ENCODE measurements at places on chromosomes 2 and 18.

DNA sequence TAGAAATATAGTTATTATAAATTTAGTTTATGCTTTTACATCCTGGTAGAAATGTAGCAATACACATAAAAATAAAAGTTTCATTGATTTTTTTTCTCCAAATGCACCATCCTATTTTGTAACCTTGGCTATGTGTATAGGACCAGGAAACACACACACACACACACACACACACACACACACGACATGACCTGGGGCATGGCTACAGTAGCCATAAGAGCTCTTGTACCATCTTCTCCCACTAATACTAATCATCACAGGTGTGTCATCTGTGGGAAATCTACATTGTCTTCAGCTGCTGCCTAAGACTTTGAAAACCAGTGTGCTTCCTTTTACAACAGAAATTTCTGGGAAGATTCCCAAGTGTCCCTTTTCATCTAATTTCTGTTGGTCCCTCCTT lies 144.3 kb downstream of the MCFD2 start:
- no peak for DNase-seq

GRCh38 chr2:230674966-230675672 lies 37.5 kb upstream of the CAB39 start:
- no peak for DNase-seq

GRCh38 chr2:100427627-100428258 lies 10.3 kb upstream of the CHST10 start:
- DNase-seq = no peak

- no peak for DNase-seq
Measured at GRCh38 chr2:150495001-150495400, 7.5 kb upstream of the RND3 start.

DNA sequence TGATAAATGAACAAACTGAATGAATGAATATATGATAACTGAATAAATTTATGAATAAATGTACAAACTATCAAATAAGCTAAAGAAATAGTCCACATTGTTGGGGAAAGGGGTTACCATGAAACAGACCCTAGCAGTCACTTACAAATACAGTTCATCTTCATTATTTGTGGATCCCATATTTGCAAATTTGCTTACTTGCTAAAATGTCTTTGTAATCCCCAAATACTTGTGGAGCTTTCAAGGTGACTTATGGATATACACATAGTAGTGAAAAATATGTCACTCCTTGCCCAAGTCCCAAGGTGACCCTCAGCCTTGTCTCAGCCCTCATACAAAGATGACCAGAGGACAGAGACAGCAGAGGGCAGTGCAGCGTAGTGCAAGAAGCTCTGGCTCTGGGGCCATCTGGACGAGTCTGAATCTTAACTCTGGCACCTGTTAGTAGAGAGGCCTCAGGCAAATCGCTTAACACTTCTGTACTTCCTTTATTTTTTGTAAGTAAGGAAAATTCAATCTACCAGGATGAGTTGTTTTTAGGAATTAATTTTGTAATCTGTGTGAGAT lies 3.1 kb downstream of the PAIP2B start:
- no peak for DNase-seq

DNA sequence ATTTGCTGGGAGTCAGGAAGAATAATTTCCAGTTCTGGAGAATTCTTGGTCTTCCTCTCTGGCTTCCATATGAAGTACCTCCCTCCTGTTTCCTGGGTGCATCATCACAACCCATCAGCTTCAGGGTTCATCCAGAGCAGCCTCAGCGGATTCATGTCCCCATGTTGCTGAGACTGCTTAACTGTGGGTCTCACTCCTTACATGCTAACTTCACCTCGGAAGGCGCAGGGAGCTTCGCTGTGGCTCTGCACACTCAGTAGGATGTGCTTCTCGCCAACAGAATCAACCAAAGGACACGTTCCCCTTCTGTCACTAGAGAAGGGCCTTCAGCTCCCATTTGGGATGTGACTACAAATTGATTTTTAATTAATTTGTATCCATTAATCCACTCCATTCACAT lies 24.2 kb downstream of the FBLN7 start:
- DNase-seq = no peak

- no peak for DNase-seq
Measured at GRCh38 chr2:52886556-52886955, 881.0 kb upstream of the CHAC2 start.

DNA sequence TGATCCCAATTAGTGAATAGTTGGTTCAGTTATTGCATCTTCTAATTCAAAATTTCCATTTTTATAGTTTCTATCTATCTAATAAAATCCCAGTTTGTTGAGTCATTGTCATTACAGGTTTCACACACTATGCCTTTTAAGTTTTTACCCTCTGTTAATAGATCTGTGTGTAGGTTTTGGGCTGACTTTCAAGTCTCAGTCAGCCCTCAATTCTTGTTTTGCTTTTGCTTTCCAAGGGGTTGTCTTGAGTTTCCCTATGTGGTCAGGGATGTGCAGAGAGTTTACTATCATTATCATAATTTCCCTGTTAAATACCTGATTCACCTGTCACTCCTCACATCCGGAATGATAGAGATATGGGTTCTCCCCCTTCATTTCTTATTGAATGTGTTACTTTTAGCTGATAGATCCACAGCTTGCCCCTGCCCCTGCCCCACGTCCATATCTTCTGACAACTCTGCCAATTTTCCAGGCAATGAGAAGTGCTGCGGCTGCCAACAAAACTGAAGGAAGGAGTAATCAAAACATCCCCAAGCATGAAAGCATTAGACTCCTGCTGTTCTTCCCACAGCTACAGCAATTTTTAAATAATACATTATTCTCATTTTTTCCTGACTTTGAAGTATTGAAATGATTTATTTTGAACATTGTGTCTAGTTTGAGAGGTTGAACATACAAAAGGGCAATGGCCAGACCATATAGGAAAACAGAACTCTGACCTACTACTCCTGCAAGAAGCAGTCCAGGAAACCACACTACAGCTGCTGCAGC lies 1064.8 kb downstream of the SUCLG1 start:
- DNase-seq = no peak

DNA sequence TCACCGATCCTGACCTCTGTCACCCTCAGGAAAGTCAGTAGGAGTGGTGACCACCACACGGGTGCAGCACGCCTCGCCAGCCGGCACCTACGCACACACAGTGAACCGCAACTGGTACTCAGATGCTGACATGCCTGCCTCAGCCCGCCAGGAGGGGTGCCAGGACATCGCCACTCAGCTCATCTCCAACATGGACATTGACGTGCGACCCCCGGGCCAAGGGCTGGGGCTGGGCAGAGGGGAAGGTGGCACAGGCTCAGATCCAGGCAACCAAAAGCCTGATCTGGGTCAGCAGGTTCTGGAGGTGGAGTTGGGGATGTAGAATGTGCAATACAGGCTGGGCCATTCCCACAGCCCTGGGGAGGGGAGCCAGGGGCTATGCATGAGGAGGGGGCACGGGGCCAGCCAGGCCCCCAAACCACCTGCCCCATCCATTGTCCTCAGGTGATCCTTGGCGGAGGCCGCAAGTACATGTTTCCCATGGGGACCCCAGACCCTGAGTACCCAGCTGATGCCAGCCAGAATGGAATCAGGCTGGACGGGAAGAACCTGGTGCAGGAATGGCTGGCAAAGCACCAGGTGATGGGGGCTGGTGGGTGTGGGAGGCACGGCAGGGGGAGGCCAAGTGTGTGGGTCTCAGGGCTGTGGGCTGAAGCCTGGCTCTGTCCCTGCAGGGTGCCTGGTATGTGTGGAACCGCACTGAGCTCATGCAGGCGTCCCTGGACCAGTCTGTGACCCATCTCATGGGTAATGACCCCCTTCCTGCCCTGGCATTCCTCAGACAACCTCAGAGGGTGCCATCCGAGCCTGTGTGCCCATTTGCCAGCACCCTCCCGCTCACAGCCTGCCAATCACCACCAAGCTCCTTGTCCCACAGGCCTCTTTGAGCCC lies 1.4 kb downstream of the ALPI start:
- DNase-seq = no peak

DNA sequence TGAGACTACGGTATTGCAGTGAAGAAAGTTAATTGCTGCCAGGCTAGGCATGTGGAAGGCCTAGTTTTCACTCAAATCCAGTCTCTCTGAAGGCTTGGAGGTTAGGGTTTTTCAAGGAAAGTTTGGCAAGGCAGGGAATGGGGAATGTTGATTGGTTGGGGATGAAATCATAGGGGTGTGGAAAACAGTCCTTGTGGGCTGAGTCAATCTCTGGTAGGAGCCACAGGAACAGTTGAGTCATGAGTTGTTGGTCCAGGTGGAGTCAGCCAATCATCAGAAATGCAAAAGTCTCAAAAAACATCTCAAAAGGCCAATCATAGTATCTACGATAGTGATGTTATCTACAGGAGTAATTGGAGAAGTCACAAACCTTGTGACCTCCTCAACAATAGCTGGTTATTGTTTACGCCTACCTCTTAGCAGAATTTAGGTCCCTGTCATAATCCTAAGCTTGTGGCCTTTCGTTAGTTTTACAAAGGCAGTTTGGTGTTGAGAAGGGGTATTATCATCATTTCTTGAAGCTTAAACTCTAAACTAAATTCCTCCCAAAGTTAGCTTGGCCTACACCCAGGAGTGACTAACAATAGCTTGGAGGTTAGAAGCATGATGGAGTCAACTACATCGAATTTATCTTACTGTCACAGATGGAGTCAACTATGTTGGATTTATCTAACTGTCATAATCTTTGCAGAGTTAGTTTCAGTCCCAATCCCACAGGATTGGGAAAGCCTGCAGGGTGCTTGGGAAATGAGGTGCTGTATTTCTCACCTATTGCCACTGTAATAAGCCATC lies 33.7 kb upstream of the APCDD1 start:
- DNase-seq = no peak

- no peak for DNase-seq
Measured at GRCh38 chr2:102910724-102911123, 148.9 kb downstream of the TMEM182 start.

GRCh38 chr2:54915101-54915500 lies 135.2 kb downstream of the RTN4 start:
- no peak for DNase-seq

DNA sequence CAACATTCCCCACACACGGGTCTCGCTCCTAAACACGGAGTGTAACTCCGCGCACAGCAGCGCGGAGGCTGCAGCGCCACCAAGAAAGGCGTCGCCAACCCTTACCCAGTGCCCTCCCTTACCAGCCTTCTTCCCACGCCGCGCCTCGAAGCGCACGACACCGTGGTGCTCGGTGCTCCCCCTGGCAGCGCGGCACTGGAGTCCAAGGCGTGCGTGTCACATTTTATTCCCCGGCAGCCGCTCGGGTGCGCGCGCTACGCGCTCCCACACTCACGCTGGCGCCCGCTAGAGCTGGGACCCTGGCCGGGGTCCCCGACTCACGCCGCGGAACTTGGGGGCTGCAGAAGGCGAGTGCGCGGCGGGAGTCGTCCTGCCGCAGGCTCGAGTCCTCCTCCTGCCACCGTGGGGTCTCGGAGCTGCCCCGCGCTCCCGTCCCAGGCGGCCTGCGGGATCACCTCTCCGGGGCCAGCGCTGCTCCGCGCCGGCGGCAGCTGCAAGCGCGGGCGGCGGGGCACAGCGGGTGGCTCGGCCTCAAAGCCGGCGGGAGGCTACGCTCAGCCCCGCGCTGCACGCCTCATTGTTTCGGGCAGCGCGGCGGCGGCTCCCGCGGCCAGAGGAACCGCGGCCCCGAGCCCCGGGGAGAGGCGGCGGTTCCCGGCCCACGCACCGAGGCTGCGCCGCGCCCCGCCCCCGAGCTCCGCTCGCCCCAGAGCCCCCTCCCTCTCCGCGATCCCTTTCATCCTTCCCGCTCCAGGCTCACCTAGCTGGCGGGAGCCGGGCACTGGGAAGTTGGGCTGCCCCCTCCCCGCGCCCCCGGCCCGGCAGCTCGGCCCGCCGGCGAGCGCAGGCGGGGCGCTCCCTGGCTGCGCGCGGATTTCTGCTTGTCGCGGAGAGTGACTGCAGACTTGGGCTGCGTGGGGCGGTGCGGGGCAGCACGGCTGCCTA lies at the start of gene ST6GAL2:
TSS of gene ST6GAL2 (minus strand) at position 197 of the 945 bp plus-strand sequence. CDS start 42,190 bp downstream, outside the sequence.
- DNase-seq = no peak

- DNase-seq = no peak
Measured at GRCh38 chr2:233219848-233220247, 31.6 kb upstream of the ATG16L1 start.

DNA sequence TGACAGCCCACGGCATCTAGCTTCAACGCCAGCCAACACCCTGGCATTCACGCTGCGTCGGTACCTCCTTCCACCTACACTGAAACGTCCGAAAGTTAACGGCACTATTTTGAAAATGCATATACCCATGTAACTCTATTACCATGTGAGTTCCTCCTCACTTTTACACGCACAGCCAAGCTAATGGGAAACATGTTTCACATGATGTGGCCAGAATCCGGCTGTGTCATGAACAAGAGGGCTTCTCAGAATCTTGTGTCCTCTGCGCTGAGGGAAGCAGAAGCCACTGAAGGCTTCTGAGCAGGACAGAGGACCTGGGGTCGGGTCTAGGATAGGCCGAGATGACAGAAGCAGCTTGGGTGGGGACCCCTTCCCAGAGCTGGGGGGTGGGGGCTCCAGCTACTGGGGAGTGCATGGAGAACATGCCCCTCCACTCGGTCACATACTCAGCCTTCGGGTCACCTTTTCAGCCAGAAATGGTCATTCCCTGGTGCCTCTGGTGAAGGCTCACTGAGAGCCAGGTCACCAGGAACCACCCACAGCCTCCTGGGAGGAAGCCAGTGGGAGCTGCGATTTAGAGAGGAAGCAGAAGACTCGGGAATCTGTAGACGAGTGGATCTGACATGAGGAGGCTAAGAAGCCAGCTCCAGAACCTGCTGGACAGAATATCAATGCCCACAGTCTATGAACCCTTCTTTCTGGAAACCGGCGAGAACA lies 41.5 kb downstream of the HDAC4 start:
- DNase-seq = no peak

- DNase-seq = no peak
Measured at GRCh38 chr18:74155276-74155675, 7.0 kb downstream of the TIMM21 start.

GRCh38 chr18:57150828-57151227 lies 3.9 kb downstream of the BOD1L2 start:
- no peak for DNase-seq

GRCh38 chr18:78244779-78245178 lies 734.8 kb upstream of the SALL3 start:
- no peak for DNase-seq

DNA sequence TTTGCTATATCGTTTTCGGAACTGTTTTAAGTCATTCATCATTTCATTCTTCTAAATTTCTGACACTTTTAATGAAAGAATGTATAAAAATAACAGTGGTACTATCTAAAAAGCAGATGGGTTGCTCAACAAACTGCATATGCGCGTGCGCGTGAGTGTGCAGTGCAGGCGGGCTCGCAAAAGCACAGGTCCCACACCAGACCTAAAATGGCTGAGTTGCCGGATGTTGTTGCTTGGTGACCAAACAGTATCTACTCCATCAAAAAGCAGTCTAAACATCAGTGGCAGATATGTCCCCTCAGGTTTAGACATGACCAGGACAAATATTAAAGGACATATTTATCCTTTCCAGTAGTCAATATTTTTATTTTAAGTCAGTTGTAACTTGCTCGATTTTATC lies 5.1 kb downstream of the NOL4 start:
- DNase-seq = no peak

GRCh38 chr18:12744103-12744502 lies 41.3 kb downstream of the PSMG2 start:
- no peak for DNase-seq
